ENCODE measurements at places on chromosomes 3 and 15. TPM values are rescaled to one million over a fixed set of nuclear protein-coding genes. Genes with fewer than 3 reads are reported as not detected.

Gene NTRK3
- 0.09 TPM for total RNA-seq

DNA sequence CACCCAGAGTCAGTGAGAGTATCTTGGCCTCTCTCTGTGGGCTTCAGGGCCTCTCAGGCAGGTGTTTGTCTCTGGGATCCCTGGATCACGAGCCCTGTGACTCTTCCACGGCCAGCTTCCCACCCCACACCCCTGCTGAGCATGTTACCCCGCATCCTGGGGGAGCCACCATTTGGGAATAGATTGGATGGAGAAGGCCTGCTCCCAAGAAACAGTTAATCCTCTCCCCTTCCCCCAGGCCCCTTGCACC is 15.5 kb upstream of the SRP14 start:
- DNase-seq, result no peak

- DNase-seq, result no peak
Measured at GRCh38 chr15:54772663-54773062, 424.1 kb downstream of the RSL24D1 start.

Gene SPATA16
- total RNA-seq, result not detected

DNA sequence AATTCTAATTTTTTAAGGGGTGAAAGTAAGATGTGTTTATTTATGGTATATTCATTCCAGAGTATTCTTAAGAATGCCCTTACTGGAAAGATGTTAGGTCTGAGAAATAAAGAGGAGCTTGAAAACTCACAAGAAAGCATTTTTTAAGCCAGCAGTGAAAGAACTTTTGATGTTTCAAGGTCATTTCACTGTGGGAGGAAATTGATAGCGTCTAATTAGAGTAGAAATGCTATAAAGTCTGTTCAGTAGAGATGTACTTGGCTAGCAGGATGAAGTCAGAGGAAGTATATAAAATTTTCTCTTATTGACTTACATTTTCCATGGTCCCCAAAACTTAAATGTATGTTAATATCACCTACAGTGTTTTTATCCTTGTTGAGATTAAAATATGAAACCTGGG is 354.6 kb downstream of the CNTN6 start:
- no peak for DNase-seq

GRCh38 chr3:130459944-130460343 is 57.0 kb upstream of the COL6A6 start:
- no peak for DNase-seq

DNA sequence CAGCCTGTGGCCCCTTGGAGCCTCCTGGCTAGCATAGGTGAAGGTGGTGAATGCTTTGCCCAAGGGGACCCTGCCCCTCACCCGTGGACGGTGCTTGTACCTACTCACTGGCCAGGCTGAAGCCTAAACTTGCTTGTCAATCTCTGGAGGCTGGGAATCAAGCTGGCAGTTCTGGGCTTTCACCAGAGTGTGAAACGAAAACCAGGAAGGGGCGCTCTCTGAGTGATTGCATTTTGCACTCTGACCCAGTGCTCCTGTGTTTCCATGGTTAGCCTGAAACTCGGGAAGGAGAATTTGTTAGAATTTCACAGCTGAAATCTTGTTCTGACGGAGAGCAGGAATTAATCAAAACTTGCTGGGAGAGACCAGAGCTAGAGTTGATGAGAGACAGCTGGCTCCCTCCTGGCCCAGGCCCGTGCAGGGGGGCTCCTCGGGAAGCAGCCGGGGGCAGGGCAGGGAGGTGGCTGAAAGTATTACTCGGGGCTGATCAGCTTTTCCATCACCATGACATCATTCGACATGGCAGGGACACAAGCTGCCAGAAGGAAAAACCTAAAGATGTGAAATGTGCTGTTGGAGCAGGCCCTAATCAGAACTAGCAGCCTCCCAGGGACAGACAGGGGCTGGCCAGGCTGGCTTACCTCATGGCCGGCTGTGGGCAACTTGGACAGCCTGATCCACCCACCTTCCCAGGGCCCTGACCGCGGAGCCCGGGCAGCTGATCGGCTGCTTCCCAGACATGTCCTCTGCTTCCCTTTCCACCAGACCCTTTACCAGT is 323.6 kb upstream of the CTDSPL start:
- DNase-seq, result no peak

- no peak for DNase-seq
Measured at GRCh38 chr3:28334552-28334951, 14.0 kb upstream of the ZCWPW2 start.

GRCh38 chr15:100947760-100948429 is 28.7 kb downstream of the LRRK1 start:
- DNase-seq, result peak; percentile 12
